ENCODE measurements at places on chromosomes 11 and 22.
A peak's percentile ranks its signal among the peaks of the same experiment; 100 is the strongest.

DNA sequence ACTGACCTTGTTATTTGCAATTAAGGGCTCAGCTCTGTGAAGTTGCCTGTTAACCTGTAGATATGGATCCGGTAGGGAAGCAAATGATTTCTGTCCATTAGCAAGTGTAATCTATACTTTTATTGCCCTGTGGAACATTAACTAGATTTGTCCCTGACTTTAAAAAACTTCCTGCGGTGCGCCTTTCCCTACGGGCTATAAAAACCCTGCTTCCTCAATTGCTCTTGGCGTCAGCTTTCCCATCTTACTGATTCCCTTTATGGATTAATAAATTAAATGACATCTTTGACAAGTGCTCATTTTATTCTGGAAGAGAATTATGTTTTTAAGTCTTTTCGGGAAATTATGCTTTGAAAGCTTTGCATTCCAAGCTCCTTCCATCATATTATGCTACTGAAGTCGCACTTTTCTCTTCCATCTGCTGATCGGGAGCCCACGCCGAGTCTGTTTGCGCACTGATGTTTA, 18.3 kb upstream of the CLMP start:
- no peak overlapping the region for H3K27ac ChIP-seq
- no peaks in the 10 kb centered on the region for H3K4me1 ChIP-seq
- no peak overlapping the region for H3K4me3 ChIP-seq
- no peaks in the 10 kb centered on the region for H3K27me3 ChIP-seq

DNA sequence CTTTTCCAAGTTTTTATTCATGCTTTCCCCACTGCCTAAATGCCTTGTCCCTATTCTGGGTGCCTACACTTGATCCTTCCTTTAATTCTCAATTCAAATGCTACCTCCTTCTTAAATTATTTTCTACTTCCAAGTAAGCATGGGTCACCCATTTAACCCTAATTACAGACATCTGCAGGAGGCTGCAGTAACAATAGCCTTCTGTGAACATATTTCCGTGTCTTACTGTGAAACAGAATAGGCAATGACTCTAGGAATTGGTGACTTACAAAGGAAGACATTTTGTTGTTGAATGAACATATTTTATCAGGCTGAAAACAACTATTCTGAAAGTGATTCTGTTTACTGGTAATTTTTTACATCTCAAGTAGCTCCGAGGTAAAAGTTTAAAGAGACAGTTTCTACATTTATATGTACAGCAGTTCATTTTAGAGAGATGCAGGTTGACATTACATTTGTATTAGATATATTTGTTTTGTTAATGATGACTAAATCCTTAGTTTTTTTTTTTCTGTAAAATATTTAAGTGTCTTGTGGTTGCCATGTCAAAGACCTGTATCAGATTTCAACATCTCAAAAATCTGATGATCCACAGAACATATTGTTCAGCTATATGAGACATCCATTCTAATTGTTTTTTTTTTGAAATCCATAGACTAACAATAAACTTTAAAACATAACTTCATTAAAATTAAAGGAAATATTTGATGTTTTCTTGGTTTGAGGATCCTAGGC, 316.8 kb downstream of the CASP12 start:
- no peaks in the 10 kb centered on the region for H3K36me3 ChIP-seq
- no peak for DNase-seq
- H3K27me3 ChIP-seq = no peaks in the 10 kb centered on the region

DNA sequence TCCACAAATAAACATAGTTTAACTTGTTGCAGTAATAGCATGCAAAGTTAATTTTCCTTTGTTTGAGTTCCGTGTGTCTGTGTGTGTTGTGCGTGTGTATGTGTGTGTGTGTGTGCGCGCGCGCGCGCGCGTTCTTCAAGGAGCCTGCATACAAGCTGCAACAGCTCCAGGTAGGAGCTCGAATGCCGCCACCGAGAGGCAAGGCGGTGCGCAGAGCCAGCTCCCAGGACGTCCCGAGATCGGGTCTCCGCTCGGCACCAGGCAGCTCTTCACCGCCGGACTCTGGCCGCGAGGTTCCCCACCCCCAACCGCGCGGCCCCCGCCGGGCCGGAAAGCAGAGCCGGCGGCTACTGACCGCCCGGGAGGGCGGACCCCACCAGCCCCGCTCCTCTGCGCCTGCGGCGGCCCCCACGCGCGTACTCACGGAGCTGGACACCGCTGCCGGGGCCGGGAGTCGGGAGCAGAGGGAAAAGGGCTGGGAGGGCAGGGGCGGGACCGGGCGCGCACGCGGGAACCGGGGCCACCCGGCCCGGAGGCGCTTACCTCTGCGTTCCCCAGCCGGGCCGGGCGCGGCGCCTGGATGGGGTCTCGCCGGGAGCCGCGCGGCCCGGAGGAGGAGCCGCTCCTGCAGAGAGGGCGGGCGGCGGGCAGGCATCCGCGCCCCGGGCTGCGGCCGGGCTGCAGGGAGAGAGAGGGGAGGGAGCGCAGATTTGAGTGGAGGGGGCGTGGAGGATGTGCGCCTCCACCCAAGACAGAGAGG, 40.4 kb upstream of the AKIP1 start:
- peak; percentile 83 for DNase-seq
- H3K4me3 ChIP-seq = peak overlapping the region; percentile 92
- no peaks in the 10 kb centered on the region for H3K27me3 ChIP-seq
- peaks cover 13% of the 10 kb centered on the region for H3K4me1 ChIP-seq
- H3K36me3 ChIP-seq = no peaks in the 10 kb centered on the region

GRCh38 chr11:120830085-120830620, 193.7 kb upstream of the TBCEL start:
- H3K4me3 ChIP-seq = no peak overlapping the region
- DNase-seq = no peak
- no peak overlapping the region for H3K27ac ChIP-seq
- no peaks in the 10 kb centered on the region for H3K36me3 ChIP-seq
- H3K4me1 ChIP-seq = no peaks in the 10 kb centered on the region

GRCh38 chr22:44380756-44381486, 68.2 kb upstream of the SHISAL1 start:
- H3K4me1 ChIP-seq = peaks cover 4% of the 10 kb centered on the region
- no peak overlapping the region for H3K27ac ChIP-seq
- no peak for DNase-seq

GRCh38 chr11:128733440-128734102, 39.7 kb downstream of the FLI1 start:
- peaks cover 22% of the 10 kb centered on the region for H3K4me1 ChIP-seq
- no peak overlapping the region for H3K27ac ChIP-seq
- H3K4me3 ChIP-seq = no peak overlapping the region
- H3K36me3 ChIP-seq = no peaks in the 10 kb centered on the region

- H3K36me3 ChIP-seq = no peaks in the 10 kb centered on the region
- H3K27ac ChIP-seq = peak overlapping the region; percentile 94
- DNase-seq = peak; percentile 28
- H3K4me3 ChIP-seq = peak overlapping the region; percentile 83
- peaks cover 17% of the 10 kb centered on the region for H3K4me1 ChIP-seq
Measured at GRCh38 chr11:3840004-3840869, 522 bp downstream of the RHOG start.

GRCh38 chr11:104609311-104610085, 288.8 kb downstream of the CASP12 start:
- no peaks in the 10 kb centered on the region for H3K36me3 ChIP-seq
- peak; percentile 33 for DNase-seq
- H3K27ac ChIP-seq = no peak overlapping the region

DNA sequence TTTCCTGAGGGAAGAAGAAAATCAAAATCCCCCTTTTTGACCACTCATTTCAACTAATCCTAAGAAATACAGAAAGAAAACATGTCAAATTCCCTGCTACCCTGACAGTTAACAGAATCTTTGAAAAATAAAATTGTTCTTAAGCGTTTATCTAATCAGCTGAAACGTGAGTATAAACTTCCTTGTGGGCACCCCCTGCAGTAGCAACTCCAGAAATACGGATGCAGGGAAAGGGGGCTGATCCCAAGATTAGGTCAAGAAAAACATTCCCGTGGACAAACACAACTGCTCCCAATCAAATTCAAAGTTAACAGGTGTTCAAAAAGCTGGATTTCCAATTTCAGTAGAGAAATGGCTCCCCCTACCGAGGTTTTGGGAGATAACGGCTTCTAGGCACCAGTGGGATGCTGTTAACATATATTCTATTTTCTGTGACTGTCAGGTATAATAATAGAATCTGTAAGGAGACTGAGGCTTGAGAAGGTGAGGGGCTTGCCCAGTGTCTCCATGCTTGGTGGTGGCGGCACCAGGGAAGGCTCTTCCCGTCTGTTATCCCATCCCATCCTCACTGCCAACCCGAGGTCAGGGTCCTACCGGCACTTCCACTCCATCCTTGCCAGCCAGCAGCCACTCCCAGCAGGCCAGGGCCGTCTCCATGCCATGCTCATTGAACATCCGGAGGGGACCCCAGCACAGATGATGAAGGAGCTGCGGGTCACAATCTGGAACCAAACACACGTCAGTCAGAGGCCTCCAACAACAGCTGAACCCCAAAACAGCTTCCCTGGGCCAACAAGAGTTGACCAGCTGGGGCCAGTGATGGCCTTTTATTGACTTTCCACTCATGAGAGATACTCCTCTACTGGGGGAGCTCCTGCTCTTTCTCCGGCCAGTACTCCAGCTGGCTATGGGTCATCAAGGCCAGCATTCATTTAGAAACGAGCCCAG, 32.0 kb upstream of the SERPIND1 start:
- no peaks in the 10 kb centered on the region for H3K27me3 ChIP-seq
- H3K4me1 ChIP-seq = no peaks in the 10 kb centered on the region
- no peak overlapping the region for H3K4me3 ChIP-seq

GRCh38 chr11:125517116-125517770, 21.2 kb upstream of the FEZ1 start:
- no peaks in the 10 kb centered on the region for H3K27me3 ChIP-seq
- H3K4me3 ChIP-seq = no peak overlapping the region
- H3K36me3 ChIP-seq = no peaks in the 10 kb centered on the region
- peak; percentile 76 for DNase-seq
- peaks cover 4% of the 10 kb centered on the region for H3K4me1 ChIP-seq

DNA sequence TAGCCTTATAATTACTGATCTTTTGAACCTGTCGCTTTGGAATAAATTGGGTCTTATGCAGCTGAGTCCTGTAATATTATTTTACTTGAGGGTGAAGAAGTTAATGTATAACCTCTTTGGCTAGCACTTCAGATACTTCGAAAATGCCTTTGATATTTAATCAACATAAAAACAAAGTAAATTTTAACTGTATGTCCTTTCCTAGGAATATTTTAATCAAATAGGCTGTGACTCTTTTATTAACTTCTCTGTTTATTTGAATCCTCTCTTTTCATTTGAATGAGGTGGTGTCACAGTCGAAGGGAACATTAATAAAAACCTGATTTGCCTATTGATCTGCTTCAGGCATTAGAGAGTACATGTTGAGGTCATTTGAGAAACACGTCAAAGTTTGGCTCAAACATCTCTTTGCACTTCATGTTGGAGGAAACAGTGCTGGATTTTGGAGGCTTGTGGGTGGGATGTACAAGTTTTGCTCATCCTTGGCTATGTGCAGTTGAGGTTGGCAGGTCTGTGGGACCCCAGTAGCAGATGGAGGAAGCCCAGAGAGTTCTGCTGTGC, 143.6 kb downstream of the NCAM1 start:
- H3K36me3 ChIP-seq = no peaks in the 10 kb centered on the region
- H3K27ac ChIP-seq = no peak overlapping the region
- H3K4me3 ChIP-seq = no peak overlapping the region

- H3K27me3 ChIP-seq = no peaks in the 10 kb centered on the region
- H3K27ac ChIP-seq = no peak overlapping the region
- peak overlapping the region; percentile 98 for H3K4me3 ChIP-seq
- no peaks in the 10 kb centered on the region for H3K36me3 ChIP-seq
- H3K4me1 ChIP-seq = peaks cover 24% of the 10 kb centered on the region
- DNase-seq = no peak
Measured at GRCh38 chr11:820655-821511, 2.2 kb downstream of the PNPLA2 start.

DNA sequence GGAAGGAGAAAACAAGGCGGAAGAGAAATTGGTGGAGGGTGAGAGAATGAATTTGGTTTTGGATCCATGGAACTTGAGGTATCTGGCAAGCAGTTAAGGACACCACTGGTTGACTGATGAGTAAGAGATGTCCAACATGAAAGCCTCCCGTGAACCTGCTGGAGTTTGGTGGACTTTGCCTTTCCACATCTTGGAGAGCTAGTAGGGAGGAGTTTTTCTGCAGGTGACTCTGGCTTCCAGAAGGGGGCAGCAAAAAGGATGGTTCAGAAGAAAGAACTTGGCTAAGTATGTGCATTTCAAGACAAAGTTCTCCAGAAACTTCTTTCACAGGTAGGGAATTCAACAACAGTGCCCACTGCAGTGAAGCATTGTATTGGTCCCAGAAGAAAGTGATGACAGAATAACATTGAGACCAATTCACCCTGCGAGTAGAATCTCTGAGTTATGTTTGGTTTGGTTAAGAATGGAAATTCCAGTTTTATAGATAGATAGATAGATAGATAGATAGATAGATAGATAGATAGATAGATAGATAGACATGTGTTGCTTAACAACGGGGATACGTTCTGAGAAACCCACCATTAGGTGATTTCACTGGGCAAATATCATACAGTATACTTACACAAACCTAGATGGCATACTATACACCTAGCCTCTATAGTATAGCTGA, 28.5 kb downstream of the DCDC1 start:
- peak; percentile 23 for DNase-seq
- no peaks in the 10 kb centered on the region for H3K36me3 ChIP-seq
- H3K4me3 ChIP-seq = no peak overlapping the region

GRCh38 chr22:22735695-22736611, 91.5 kb downstream of the GGTLC2 start:
- H3K27ac ChIP-seq = no peak overlapping the region
- peaks cover 4% of the 10 kb centered on the region for H3K4me1 ChIP-seq
- no peak overlapping the region for H3K4me3 ChIP-seq

DNA sequence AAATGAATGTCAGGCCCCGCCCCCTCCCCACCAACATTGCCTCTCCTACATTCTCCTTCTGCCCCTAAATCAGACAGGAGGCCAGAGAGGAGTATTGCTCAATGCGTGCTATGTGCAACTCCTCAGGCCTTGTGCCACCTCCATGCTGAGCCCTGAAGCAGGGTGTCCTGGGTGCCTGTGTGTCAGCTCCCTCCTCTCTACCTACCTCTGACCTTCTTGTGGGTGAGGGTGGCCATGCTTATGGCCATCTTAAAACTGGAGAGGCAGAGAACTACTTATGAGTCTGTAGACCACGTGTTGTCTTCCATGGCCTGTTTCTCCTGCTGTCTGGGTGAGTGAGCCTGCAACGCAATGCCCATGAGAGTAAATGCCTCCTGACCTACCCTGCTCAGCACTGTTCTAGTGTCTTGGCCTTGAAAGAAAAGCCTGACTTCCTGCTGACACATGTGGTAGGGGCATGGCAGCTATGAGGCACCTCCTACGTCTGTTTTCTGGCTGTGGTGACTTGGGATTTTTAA, 10.5 kb downstream of the MCAM start:
- H3K27me3 ChIP-seq = no peaks in the 10 kb centered on the region
- no peaks in the 10 kb centered on the region for H3K36me3 ChIP-seq
- H3K4me3 ChIP-seq = no peak overlapping the region
- peaks cover 12% of the 10 kb centered on the region for H3K4me1 ChIP-seq
- H3K27ac ChIP-seq = no peak overlapping the region
- peak; percentile 66 for DNase-seq

DNA sequence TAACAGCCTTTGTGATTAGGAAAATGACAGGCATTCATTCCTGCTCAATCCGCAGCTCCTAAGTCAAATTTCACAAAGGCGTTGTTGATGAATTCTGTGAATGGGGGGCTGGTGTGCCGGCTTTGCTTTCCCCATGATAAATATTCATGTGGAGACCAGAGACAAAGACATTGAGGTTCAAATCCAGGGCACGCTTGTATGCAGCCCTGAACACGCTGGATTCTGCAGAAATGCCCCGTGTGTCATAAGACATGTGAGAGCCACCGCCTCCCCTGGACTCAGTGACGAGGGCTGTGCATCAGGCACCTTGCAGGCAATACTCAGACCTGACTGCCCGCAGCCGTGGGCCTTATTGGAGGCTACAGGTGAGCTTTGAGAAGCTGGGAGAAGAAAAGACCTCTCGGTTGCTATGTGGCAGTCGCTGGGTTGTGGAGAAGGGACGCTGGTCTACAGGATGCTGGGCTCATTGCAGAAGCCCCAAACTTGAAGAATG, 906.2 kb downstream of the BRD1 start:
- no peaks in the 10 kb centered on the region for H3K4me1 ChIP-seq
- no peak for DNase-seq
- H3K4me3 ChIP-seq = no peak overlapping the region

Data from testis (tissue), 5 donors.